NAMALWA (cell line): ENCODE measurements at places on chromosomes 1 and 21.

DNA sequence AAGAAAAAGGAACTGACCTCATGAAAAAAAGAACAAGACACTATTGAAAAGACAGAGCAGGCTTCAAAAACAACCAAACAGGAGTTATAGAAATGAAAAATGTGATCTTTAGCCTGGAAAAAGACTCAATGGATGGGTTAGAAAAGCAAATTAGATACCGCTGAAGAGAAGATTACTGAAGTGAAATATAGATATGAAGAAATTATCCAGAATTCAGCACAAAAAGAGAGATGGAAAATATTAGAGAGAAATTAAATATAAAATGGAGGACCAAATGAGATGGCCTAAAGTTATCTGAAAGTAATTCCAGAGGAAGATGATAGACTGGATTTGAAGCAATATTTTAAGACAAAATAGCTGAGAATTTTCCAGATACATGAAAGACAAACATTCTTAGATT lies 63.0 kb downstream of the SLC37A1 start:
- DNase-seq, result no peak

- no peak for DNase-seq
Measured at GRCh38 chr1:116827607-116828105, 73.4 kb downstream of the CD2 start.

GRCh38 chr21:26050857-26051256 lies 119.7 kb downstream of the APP start:
- DNase-seq, result no peak

DNA sequence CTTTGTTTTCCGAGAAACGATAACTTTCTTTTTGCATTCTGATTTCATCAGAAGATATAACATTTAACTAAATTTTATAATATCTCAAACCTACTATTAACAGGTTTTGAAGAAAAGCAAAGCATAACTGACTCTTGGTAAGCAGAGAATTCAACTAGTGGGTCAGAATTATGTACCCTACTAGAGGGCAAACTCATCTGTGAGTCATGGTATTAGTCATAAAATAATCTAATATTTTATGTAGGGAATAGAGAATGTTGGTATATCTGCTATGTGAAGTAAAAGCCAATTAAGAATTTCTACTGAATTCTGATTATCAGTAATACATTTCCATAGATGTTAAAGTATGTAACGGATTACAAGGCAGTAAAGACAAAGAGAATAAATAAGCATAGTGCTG lies 56.8 kb downstream of the USP1 start:
- no peak for DNase-seq

DNA sequence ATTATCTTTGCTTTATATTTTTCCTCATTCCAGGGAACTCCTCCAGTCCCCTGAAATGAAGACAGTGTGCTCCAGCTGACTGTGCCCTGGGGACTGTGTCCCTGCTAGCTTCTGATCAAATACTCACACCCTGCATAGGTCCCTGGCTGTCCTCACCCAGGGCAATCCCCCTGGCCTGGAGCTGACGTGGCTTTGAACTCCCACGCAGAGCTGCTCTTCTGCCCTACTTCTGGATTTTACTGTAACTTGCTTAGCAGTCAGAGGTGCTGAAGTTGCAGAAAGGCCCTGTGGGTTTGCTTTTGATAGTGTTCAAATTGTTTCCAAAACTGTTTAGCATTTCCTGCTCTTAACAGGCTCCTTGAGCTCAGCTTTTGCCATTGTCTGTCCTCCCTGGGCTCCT lies 186.5 kb downstream of the FASLG start:
- no peak for DNase-seq

GRCh38 chr1:43473463-43473862 lies 19.7 kb upstream of the HYI start:
- no peak for DNase-seq

- no peak for DNase-seq
Measured at GRCh38 chr1:207913951-207914350, 3.0 kb upstream of the CD34 start.

DNA sequence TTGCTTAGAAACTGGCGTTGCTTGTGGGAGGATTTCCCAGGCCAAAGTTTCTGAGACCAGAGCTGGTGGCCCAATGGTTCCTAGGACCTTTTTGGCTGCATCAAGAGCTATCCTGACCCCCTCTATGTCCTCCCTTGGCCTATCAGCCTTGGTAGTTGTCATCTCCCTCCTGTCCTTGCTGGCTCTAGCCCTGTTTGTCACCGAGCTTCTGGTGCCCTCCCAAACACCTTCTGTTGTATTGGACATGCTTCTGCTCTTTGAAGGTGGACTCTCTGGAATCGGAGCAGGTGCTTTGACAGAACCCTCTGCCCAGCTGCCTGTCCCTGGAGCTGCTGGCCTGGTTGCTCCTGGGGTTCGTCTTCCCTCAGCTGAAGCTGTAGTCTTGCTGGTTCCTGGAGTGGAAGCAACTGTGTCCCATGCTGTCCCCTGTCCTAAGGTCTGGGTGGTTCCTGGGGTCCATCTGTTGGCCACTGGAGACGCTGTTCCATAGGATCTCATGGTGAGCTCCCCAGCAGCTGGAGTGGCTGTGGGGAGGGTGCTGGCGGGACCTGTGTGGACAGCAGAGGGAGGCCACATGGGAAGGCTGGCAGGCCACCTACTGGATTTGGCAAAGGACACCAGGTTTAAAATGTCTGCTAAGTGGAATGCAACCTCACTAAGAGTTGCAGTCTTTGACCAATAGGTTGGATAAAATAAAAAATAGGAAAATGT lies 9.4 kb downstream of the FCAMR start:
- no peak for DNase-seq

- DNase-seq, result no peak
Measured at GRCh38 chr1:68049941-68050878, at the start of gene DIRAS3. Gene DIRAS3 (minus strand): TSS chr1:68050627. CDS start chr1:68047297, 3,330 bp downstream.

DNA sequence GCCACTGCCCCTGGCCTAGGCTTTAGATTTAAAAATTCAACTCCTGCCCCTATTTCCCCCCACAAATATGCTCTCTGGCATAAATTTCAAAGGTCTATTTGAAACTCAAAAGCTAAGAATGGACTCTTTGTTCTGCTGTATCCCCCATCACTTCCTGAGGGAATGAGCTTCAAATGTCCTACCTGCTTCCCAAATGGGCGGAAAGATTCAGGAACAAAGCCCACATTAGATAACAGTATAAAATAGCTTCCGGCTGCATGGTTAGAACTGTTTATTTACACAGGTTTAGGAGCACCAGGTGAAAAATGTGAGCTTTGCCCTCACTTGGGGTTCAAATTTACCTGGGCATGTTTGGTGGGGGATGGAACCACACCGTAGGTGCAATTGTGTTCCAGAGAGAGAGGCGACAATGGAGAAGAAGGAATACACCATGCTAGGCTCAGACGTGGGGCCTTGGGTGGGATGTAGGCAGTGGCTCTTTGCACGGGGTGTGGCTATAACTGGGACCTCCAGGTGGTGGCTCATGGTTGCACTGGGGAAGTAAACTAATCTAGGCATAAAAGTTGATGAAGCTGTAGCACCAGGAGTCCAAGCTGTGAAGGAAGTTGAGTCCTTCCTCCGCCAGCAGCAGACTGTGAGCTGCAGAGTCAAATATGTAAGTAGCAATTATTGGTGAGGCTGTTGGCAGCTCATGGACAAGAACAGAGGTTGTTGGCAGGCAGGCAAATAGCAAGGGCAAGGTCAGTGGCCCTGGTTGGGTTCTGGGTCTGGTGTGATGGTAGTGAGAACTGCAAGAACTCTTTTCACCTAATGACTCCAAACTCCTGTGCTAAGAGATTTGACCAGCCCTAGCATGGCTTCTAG lies 41.5 kb upstream of the SRSF10 start:
- no peak for DNase-seq

DNA sequence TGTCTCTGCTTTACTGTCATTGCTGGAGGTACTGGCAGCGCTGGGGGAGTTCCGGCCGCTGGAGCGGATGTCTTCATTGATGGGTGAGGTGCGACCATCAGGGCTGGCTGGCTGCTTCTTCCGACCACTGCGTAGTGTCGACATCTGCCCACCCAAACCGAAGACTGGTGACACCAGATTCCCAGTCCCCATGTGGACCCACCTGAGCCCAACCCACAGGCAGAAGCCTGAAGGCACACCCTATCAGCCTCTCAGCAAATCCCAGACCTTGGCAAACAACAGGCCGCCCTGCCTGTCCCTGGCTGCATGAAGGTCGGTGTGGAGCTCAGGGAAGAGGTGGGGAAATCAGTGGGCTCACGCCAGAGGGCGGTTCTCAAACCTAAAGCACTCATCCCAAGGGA lies 44.8 kb downstream of the SLC45A1 start:
- DNase-seq, result no peak

GRCh38 chr1:14778898-14779865 lies 180.7 kb downstream of the KAZN start:
- DNase-seq, result peak; percentile 61

- no peak for DNase-seq
Measured at GRCh38 chr1:245216366-245217115, 61.8 kb downstream of the KIF26B start.

- no peak for DNase-seq
Measured at GRCh38 chr21:27477296-27477695, 510.4 kb upstream of the ADAMTS5 start.

DNA sequence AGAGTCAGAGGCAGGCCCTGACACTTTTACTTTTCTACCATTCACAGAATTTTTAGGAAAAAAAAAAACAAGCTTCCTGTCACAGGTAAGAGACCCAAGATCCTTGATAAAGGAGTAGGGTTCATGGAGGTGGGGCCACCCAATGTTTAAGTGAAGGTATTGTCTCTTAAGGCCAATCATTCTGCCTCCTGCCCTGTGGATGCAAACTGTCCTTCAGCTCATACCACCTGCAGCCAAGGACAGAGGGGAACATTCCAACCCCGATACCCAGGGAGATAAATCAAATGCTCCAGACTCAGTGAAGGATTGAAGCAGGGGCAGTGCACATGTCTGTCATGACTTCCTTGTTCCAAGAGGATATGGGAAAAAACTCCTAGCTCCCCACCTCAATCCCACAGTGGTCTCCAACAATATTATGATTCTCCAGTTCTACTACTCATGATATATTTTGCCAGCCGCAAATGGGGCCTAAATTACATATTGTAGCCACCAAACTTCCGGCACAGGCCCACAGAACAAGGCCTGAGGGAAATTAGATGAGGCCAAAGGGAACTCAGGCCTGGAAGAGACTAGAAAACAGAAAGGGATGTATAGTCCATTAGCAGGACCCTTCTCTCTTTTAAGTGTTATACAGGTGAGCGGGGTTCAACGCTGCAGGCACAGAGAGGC lies 59.5 kb downstream of the TRABD2B start:
- no peak for DNase-seq

DNA sequence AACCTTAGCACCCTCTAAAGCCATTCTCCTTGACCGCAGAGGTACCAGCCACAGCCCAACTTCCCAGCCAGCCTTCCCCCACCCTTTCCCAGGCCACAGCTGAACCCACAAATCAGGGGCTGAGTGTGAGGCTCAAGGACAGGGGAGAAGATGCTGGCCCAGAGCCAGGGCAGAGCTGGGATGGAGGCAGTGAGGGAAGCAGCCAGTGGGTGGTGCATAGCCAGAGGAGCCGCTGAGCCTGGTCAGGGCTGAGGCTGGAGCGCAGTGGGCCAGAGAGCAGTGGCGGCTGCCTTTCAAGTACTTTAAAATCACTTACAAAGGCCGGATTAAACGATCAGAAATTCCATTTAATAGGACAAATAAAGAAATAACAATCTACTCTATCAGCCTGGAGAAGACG lies 36.3 kb downstream of the DMAP1 start:
- no peak for DNase-seq

GRCh38 chr1:53341961-53342707 lies 14.3 kb upstream of the LRP8 start:
- no peak for DNase-seq

GRCh38 chr21:34510148-34511142 lies 1.6 kb downstream of the KCNE1 start:
- DNase-seq, result peak; percentile 66

- DNase-seq, result peak; percentile 75
Measured at GRCh38 chr1:165877940-165878556, 50.6 kb downstream of the UCK2 start.

DNA sequence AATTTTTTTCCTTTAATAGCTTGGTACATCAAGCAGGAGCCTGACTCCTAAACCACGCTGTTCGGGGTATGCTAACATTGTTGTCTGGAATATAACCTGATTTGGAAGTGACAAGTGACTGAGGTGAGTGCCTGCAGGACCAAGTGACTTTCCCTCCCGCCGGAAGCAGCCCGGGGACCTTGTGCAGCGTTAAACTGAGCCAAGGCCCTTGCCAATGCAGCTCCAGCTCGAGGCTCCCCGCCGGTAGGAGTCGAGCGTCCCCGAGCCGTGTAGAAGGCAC lies 716 bp upstream of the MTARC1 start:
- no peak for DNase-seq

- DNase-seq, result no peak
Measured at GRCh38 chr21:45403133-45403824, 1.7 kb upstream of the COL18A1 start.

DNA sequence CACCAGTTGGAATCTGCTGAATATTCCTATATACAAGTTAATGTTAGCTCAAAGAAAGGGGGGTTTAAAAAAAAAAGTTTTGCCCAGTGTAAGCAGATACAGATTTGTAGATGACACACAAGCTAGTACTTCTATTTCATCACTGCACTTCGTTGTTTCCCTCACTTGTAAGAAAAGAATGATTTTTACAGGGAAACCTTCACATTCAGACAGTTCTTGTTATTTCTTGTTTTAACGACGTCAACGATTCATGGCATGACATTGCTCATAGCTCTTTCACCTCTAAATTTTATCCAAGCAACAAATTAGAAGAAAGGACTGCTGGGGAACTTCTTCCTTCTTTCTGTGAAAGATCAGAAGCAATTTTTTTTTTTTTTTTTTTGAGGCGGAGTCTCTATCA lies 25.7 kb upstream of the C1orf105 start:
- DNase-seq, result no peak

GRCh38 chr1:109793486-109794318 lies 30.0 kb upstream of the EPS8L3 start:
- DNase-seq, result no peak

- no peak for DNase-seq
Measured at GRCh38 chr1:67618285-67619018, 66.5 kb upstream of the GADD45A start.

GRCh38 chr1:209769171-209769904 lies 13.5 kb downstream of the TRAF3IP3 start:
- DNase-seq, result peak; percentile 27

- DNase-seq, result no peak
Measured at GRCh38 chr1:229295745-229296144, 24.8 kb downstream of the RAB4A start.
